GM23338 (cell line): ENCODE measurements at places on chromosomes 3 and 15.

DNA sequence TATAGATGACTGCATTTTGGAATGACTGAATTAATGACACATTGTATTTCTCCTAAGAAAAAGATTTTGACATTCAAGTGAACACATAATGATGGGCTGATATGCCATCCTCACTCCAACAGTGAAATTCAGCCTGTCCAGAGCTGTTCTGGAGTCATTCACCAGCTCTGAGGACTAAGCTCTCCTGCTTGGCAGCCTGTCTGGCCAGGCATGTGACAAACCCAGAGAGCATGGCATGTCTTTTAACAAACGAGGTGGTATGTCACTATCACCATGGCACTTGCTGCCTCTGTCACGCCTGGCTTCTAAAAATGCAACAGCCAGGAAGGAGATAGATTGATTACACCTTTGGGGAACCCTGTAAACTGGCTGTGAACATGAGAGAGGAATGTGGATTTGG is 1.4 kb downstream of the ACTC1 start:
- no peak for DNase-seq

- no peak for DNase-seq
Observed at GRCh38 chr3:90035643-90036042, 928.2 kb downstream of the EPHA3 start.

DNA sequence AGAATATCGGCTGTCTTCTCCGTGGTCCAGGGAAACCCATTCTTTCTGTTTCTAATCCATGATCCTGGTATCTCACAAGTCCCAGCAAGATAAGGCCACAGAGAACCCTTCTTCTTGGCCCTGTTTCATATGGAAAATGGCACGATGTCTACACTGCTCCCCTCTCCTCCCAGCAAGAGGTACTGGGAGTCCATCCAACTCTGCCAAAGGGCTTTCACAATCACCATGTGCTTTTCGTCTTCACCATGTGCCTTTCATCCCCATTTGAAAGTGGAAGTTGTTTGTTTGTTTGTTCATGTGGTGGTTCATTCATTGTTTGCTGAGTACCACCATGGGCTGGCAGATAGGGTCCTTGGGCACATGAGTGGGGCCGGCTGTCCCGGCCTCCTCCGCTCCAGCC is 5.5 kb downstream of the ITIH3 start:
- DNase-seq: no peak

DNA sequence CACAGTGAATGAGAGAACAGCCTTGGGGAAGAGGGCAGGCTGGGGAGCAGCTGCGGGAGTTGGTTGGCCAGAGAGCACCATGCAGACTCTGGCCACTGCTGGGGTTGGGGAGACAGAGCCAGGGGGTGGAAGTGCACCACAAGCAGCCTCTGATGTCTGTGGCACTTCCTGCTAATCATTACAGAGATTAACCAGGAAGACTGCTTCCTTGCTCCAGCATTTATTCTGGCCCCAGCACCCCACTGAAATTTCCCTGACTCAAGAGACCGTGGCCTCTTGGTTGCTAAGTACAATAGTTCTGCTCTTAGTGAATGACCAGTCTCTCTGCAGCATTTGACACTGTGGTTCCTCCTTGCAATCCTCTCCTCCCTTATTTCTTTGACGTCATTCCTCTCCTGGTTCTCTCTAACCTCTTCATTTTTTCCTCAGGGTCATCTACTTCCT is 266.2 kb upstream of the ROPN1 start:
- DNase-seq: no peak

- no peak for DNase-seq
Observed at GRCh38 chr15:27897481-27897880, 201.6 kb downstream of the OCA2 start.

DNA sequence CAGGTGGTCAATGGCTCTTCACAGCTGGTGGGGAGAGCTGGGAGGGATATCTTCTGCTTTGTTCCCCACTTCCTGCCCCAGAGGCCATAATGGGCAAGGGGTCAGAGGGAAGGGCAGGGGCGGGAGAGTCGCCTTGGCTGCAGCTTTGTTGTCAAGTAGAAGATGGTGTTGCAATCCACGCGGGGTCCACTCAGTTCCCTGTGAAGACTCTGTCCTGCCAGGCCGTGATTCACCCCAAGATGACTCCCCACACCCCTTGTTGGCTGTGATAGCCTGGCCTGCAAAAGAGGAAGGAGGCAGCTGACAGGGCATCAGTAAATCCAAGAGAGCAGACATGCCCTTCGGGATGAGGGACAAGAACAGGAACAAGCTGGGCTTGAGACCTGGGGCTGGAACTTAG is 6.9 kb downstream of the GALNT15 start:
- DNase-seq: no peak

GRCh38 chr3:62319570-62320243 is 53.6 kb downstream of the FEZF2 start:
- no peak for DNase-seq

DNA sequence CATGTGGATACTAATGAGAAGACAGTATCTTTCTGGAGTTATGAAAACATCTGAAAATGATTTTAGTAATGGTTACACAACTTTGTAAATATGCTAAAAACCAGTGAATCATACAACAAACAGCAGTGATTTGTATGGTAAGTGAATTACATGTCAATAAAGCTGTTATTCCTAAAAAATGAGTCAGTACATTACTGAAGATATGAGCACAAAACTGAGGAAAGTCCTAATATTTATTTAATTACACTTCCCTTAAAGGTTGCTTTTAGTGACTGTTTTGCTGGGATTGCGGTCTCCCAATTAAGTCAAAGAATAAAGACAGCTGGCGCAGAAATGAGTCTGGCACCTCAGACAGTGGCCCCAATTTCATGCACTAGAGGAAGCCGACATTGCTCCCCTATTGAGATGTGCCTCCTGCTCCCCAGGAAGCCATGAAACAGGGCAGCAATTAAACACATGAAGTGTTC is 50.9 kb upstream of the FSIP1 start:
- no peak for DNase-seq

DNA sequence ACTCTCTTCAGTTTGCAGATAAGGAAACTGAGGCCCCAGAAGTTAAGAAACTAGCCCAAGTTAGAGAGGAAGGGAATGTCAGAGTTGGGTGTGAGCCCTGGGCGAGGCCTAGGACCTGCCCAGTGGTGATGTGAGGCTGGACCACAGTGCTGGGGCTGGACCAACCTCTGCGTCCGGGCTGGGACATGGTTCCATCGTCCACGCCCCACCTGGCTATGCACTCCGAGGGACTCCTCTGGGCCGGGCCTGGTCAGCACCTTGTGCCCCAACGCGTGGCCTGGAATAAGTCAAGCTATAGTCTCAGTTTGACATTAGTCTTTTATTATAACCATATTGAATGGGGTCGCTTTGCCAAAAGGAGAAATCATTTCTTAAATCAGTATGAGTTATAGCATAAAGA is 272.1 kb downstream of the PLCL2 start:
- no peak for DNase-seq

GRCh38 chr15:46170326-46170725 is 535.5 kb downstream of the SQOR start:
- no peak for DNase-seq
